Pulmonary artery endothelial cell (primary cell): ENCODE measurements at places on chromosomes 1 and 21. TPM values are rescaled to one million over a fixed set of nuclear protein-coding genes. Genes with fewer than 3 reads are reported as not detected.
A peak's percentile ranks its signal among the peaks of the same experiment; 100 is the strongest.

DNA sequence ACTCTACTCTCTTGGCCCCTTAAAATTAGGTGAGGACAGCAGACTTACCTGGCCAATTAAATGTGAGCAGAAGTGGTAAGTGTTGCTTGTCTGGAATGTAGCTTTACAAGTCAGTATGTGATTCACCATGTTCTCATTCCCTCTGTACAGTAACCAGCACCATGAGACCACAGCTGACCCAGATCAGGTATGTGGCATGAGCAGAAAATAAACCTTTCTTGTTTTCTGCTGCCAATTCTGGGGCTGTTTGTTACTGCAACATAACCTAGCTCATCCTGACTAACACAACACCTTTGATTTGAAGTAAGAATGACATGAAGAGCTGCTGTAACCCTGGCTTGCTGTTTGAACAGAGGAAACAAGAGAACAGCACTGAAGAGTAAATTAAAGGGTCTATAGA, 24.9 kb downstream of the ITPKB start:
- no peak for DNase-seq

GRCh38 chr1:225544924-225545323, 108.0 kb downstream of the ENAH start:
- no peak for DNase-seq

GRCh38 chr1:228751360-228752098, 16.2 kb downstream of the RHOU start:
- no peak for DNase-seq

GRCh38 chr1:60847855-60848582, 234.3 kb upstream of the NFIA start:
- DNase-seq: no peak

DNA sequence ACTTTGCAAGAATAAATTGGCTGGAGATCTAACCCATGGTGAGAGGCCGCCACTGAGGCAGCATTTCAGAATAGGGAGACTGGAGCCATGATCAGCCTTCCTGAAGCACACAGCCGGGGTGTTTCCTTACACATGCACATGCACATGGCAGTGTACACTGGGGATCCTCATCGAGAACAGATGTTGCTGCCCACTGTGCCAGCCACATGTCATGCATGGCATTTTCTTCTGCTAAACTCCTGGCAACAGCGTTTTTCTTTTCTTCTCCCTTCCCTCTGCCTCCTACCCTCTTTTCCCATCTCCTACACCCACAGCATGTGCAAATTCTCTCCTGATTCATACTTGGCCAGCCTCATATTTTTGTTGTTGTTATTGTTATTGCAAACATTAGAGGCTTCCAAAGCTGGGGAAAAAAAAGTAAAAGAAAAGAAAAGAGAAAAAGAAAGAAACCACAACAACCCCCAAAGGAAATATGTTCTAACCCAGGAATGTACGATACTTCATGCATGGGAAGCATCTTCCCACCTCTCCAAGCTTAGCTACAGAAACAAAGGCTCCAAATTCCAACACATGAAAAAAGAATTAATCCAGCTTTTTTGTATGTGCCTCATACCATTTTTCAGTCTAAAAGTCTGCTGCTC, 344.0 kb downstream of the ASTN1 start:
- no peak for DNase-seq

DNA sequence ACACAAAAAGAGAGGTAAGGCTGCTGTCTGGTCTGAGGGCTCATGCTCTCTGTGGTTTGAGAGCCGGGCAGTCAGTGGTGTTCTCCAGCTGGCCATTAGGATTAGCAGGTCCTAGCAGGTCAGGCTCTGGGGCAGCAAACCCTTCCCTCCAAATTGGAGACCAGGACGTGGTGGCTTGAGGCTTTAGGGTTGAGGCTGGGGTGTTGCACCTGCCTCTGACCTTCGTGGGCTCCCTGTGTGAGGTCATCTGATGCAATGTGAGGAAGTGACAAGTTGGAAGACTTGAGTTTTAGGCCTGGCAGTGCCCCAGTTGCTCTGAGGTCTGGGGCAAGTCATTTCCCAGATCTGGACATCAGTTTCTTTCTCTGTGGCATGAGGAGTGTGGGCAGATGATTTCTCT, 24.4 kb downstream of the SZRD1 start:
- DNase-seq: no peak

GRCh38 chr1:163071405-163072255, 2.5 kb downstream of the RGS4 start:
- DNase-seq: peak; percentile 58

- no peak for DNase-seq
These were observed 73.3 kb downstream of the LEPR start for GRCh38 chr1:65493802-65494201.

GRCh38 chr1:223429313-223429731, 36.1 kb downstream of the CCDC185 start:
- no peak for DNase-seq

DNA sequence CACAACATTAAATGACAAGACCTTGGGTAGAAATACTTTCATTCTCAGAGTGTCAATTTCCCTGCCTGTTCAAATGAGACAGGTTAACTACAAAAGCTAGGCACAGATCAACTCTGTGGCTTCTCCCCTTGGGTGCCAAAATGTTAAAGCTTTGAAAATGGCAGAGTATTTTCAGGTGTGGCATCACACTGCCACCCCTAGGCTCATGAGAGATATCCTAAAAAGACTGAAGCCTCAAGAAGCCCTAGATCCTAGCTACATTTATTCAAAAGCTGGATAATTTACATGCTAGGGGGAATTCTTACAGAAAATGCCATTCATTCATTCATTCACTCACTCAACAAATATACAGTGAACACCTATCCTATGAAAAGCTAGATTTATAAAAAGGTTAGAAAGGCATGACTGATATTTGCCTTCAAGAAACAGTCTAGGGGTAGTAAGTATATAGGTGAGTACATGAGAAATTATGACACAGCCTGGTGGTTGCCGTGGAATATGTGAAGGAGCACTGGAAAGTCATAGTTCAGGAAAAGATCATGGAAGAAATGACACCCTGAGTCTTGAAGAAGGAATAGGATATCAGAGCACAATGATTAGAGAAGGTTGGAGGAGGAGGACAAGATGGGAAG, 15.9 kb upstream of the RAB4A start:
- no peak for DNase-seq

DNA sequence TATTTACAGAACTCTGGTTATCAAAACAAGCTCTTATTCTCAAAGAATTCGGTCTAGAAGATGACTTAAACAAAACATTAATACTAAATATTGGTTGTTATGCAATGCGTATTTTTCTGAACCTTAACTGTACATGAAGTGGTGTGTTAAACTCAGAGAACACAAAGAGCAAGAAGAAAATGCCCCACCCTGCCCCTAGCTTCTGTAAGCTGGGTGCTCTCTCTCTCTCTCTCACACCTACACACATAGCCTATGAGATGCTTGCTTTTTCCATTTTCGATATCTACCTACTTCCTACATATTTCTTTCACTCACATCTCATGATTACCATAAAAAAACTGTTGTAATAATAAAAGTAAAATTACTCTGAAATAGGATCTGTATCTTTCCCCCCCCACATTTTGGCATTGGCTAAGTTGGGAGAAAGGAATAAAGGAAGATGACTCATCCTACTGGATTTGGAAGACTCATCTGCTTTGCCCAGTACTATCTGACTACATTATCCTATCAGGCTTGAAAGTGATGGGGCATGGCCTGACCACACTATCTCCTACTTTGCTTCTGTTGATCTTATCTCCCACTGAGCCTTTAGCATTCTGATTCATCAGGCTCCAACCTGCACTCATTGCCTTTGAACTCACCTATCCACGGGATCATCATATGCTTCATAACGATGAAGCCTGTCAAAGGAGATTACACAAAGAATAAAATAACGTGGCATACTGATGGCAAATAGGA, 2.9 kb downstream of the CRYZ start:
- DNase-seq: no peak

- no peak for DNase-seq
These were observed 2.5 kb downstream of the MPZ start for GRCh38 chr1:161307230-161307768.

DNA sequence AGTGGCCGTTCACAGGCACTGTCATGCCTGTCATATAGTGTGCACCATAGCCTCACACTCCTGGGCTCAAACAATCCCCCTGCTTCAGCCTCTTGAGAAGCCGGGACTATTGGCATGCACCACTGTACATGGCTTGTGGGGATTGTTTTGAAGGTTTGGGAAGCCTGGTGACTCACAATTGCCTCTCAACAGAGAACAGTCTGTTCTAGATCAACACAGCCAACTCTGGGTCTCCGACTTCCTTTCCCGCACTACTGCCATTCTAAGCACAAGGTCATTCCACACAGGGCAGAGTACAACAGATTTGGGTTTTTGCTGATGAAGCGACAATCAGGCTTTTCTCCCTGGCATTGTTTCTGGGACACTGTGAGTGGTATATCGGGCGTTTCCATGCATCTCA, 15.5 kb upstream of the AHCTF1 start:
- DNase-seq: peak; percentile 81

DNA sequence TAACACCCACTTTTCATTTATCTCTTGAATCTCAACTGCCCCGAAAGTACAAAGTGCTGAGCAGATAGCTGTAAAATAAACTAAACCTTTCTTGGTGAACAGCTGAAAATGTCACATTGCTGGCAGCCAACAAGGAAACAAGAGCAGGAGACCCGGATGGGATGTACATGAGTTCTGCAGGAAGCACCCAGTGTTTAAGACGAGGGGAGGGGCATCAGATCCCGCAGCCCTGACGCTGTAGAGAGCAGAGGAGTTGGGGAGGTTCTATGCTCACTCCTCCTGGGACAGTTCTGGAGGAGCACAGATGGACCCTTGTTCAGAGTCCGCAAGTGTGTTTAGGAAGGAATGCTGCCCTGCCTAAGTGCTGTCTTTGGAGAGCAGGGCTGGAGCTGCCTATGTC, 32.0 kb upstream of the EPHA8 start:
- DNase-seq: no peak

DNA sequence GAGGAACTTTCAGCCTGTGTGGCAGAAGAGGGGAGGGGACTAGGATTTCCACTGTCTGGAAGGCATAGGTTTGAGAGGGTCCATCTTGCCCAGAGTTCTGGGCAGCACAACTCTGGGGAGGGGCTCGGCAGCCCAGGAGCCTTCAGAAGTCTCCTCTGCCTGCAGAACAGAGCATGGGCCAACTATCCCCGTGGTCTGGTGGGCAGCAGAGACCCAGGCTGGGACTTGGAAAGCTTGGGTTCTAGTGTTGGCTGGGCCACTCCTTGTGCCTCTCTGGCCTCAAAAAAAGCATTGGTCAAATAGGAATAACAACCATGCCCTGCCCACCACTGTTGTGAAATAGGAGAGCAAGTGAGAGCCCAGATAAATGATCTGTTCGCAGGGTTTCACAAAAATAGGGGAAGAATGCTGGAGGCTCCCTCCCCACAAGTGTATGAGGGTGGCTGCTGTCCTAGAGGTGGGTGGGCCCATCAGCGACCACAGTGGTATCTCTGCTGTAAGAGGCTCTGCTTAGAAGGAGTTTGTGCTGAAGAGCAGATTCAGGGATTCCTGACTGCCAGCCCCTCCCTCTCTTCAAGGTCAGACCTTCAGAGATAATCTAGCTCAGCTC, 8.9 kb downstream of the EPHA10 start:
- DNase-seq: no peak

GRCh38 chr1:37410815-37411214, 63.6 kb upstream of the ZC3H12A start:
- DNase-seq: no peak

Gene CLDN19
- not detected in 2 replicates for total RNA-seq

Gene PRAMEF4
- total RNA-seq: not detected in 2 replicates

Gene YBEY
- 8.3 and 8.7 TPM in 2 replicates for total RNA-seq

Gene PLA2G2F
- not detected in 2 replicates for total RNA-seq

Gene NID1
- 64.3 and 67.7 TPM in 2 replicates for total RNA-seq

Gene C1orf226
- total RNA-seq: 0.79 and 1.4 TPM in 2 replicates
